Occipital lobe (tissue), 3 donors: ENCODE measurements at places on chromosomes 7 and 10.

DNA sequence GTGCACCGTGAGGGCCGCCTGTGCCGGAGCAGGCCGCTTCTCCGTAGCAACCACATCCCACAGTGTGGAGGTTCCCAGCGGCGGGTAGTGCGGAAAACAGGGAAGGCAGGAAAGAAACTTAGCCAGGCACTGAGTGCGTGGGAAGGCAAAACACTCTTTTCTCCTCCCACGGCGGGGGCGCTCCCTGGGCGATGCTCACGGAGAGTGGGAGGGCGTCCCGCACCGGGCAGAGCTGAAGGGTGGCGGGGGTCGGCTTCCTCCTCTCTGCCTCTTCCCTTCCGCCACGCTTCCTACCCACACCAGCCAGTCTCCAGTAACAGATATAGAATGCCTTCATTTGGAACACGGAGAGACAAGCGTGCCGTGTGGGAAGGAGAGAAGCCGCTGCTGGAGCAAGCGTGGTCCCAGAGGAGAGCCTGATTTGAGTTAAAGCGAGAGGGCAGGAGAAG is 252.5 kb downstream of the PAXIP1 start:
- peak; percentile 33 for DNase-seq

- no peak for DNase-seq
Measured at GRCh38 chr10:125262409-125262808, 102.0 kb upstream of the CTBP2 start.

DNA sequence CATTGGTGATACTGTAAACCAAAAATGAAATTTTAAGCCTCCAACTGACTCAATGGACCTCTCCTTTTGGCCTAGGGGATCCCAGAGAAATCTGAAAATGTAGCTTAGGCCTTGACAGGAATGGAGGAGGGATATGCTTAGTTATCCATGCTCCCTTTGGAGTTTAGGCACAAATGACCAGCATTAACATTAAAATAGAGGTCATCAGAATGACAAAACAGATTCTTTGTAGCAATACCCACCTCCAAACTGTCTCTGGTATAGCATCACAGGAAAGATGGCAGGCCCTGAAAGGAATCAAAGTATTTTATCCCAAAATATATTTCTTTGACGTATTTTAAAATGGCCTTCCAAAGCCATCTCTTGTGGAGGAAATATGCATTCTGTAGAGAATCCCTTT is 39.1 kb upstream of the LRRN3 start:
- DNase-seq, result no peak

DNA sequence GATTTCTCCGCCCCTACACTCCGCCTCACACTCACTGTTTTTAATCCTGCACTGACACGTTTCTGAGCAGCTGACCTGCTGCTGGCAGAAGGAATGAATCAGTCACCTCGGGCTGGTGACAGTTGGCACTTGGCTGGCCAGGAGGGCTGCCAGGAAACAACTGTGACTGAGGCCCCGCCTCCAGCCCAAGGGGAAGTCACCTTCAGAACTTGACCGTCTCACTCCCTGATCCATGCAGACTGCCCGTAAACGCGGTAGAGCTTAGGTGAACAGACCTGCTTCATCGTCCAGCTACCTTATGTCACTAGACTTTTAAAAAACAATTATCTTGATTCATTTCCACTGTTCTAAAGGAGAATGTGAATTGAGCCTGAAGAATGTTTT is 107.5 kb downstream of the DOCK1 start:
- DNase-seq, result peak; percentile 22

GRCh38 chr10:79057481-79058275 is 11.1 kb upstream of the ZMIZ1 start:
- DNase-seq, result no peak

DNA sequence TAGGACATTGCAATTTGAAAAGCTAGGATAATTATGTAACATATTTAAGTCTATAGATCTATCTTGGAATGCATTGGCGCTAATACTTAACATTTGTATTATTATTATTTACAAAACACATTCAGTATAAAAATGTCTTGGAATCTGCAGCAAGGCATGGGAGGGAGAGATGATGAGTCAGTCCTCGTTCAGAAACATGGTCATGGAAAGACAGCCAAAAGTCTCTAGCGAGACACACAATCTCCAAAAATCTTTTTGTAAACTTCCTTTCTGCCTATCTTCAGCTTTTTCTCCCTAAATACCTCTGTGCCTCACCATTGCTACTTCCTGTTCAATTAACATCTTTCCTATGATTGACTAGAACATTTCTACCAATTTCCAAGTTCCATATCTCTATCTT is 188.4 kb upstream of the CACNA2D1 start:
- DNase-seq, result no peak

DNA sequence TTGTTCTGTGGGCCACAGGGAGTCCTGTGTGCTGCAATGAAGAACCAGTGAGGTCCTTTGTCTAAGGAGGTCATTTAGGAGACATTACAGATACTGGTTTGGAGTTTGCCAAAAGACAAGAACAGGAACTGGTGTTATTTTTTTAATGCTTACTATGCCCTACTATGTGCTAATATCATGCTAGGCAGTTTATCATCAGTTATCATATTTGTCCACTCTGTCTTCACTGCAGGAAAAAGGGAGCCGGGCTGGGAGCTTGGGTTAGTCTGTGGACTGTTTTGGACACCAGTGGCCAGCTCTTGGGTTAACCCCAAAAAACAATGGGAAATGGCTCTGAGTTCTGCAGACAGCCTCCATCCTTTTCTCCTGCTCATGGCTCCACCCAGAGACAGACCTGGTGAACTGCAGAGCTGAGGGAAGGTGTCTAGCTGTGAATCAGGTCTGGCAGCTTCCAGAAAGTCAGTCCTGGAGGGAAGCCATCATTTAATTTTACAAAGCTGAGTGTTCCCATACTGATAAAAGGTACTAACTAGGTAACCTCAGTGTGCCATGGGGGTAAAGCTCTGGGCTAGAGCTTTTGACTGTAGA is 101.2 kb upstream of the ZNF746 start:
- DNase-seq, result no peak

- DNase-seq, result no peak
Measured at GRCh38 chr7:90469554-90469953, at the start of gene PTTG1IP2. Gene PTTG1IP2, plus strand, starts transcription at chr7:90469639. Its CDS starts 148 bp downstream, at chr7:90469787.

- no peak for DNase-seq
Measured at GRCh38 chr10:124160176-124160575, 66.8 kb upstream of the CHST15 start.

DNA sequence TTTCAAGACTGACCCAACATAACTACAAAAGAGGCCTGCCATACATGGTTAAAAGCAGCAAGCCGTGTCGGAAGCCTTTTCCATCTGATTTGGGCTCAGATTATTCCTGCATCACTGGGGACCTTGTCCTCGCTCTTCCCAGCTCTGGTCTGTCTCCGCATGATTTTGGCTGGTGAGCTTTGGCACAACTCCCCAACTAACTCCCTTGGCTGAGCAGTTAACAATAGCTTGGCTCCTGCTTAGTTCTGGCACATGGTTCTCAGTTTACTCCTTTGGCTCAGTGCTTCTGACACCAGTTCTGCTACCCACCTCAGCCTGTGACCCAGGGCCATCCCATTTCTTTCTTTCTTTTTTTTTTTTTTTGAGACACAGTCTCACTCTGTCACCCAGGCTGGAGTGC is 17.0 kb downstream of the AGK start:
- no peak for DNase-seq

GRCh38 chr7:68559518-68559917 is 1038.8 kb upstream of the AUTS2 start:
- no peak for DNase-seq

- no peak for DNase-seq
Measured at GRCh38 chr10:17805921-17806577, 3.1 kb upstream of the MRC1 start.

GRCh38 chr10:44895280-44895679 is 15.9 kb upstream of the TMEM72 start:
- DNase-seq, result no peak

- DNase-seq, result no peak
Measured at GRCh38 chr7:28596245-28596935, 184.1 kb downstream of the CREB5 start.

- DNase-seq, result no peak
Measured at GRCh38 chr10:17682236-17682946, 38.4 kb downstream of the STAM start.

DNA sequence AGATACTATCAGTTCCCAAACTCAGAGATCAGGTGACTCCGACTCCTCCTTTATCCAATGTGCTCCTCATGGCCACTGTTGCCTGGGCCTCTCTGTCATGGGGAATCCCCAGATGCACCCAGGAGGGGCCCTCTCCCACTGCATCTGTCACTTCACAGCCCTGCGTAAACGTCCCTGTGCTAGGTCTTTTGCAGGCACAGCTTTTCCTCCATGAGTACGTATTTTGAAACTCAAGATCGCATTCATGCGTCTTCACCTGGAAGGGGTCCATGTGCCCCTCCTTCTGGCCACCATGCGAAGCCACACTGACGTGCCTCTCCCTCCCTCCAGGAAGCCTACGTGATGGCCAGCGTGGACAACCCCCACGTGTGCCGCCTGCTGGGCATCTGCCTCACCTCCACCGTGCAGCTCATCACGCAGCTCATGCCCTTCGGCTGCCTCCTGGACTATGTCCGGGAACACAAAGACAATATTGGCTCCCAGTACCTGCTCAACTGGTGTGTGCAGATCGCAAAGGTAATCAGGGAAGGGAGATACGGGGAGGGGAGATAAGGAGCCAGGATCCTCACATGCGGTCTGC is 162.2 kb downstream of the EGFR start:
- DNase-seq, result no peak

GRCh38 chr7:127582361-127582760 is 3.0 kb downstream of the GCC1 start:
- no peak for DNase-seq

DNA sequence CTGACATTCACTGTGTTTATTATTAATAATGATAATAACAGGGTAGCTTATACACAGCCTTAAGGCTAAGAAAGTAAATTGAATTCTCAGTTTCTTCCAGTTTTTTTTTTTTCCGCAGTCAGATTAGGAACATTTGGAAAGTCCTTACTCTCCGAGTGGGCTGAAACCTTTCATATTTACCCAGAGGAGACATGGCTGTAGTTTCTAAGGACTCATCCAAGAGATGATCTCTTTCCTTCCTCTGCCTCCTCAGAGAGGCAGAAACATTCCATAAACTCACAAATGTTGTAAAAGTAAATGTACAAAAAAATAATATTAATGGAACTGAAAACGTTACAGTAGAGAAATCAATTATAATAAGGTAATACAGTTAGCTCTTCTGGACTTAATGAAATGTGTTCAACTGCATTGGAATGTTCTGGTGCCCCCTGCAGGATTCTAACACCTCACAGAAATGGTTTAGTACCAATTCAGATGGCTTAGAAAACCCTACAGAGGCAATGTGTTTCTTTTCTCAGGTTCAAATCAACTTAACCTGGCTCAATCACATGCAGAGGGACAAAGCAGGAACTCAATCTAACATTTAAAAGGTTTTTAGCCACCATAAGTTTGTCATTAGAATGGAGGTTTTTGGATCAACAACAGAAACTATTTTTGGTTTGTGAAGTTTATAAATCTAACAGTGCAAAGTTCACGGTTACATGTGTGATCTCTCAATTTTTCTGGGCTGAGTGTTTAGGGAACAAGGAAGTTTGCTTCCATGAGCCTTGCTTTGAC is 71.7 kb downstream of the ICA1 start:
- DNase-seq, result no peak

DNA sequence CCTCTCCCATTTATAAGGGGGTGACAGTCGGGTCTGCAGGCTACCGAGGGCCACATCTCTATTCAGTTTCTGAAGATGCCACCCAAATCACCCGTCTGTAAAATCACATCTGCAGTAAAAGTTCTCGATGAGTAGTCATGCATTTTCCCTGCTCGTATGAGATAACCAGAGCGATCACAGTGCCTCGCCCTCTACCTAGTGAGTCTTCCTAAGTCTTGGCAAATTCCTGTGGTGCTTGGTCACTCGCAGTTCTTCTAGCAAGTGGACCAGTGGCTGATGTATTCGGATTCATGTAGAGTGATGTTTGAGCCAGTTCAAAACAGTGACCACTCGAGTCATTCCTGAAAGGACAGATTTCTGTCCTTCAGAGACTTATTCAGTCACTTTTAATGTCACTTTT is 44.9 kb downstream of the INSYN2A start:
- no peak for DNase-seq

GRCh38 chr7:115522174-115522573 is 508.4 kb downstream of the TFEC start:
- no peak for DNase-seq

DNA sequence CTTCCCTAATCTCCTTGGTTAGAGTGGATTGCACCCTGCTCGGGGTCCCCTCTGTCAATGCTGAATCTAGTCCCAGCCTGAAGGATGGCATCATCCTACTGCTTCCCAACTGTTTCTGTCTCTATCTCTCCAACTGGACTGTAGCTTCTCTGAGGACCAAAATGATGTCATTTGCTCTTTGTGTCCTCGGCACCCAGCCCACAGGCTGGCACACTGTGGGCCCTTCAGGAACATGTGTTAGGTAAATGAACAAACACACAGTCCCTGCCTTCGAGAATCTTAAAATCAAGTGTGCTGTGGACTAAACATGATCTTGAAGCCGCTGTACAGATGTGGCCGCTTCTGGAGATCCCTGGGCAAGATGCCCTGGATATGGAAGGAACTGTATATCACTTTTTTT is 5.0 kb upstream of the CDH23 start:
- no peak for DNase-seq

DNA sequence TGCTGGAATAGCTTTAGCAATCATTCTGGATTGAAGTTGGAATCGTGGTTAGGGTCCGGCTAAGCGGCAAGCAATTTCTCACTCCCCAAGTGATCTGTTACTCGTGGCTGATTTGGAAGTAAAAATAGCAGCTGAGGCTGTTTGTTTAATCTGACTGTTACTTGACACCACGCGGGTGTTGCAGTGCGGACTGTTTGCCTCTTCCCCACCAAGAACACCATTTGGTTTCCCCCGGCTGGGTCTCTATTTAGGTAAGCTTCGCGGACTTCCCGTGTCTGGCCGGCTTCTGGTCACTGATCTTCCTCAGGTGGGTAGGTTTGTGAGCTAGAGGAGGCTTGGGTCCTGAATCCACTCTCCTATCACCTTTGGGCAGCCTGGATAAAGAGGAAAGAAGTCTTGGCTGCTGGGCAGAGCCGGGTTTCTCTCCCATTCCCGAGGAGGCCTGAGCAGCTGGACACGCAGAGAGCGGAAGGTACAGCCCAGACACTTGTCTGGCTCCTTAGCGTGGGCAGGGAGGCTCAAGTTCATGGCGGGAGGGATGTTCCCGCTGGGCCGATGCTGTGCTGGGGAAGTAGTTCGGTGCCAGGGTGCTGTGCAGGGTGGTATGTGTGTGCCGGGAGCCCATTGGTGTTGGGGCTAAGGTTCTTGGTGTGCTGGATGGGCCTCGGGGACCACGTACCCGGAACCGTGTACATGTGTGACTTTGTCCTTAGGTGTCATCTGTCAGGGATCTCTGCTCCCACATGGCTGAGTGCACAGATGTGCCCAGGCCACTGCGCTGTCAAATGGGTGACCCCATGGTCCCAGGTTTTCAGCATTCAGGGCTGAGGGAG is at the start of gene C10orf71:
Gene C10orf71 (plus strand): TSS at position 188 of the 833 bp plus-strand sequence. CDS start 23,376 bp downstream, outside the sequence.
- DNase-seq, result no peak
